ENCODE measurements at places on chromosomes 6 and 20.

DNA sequence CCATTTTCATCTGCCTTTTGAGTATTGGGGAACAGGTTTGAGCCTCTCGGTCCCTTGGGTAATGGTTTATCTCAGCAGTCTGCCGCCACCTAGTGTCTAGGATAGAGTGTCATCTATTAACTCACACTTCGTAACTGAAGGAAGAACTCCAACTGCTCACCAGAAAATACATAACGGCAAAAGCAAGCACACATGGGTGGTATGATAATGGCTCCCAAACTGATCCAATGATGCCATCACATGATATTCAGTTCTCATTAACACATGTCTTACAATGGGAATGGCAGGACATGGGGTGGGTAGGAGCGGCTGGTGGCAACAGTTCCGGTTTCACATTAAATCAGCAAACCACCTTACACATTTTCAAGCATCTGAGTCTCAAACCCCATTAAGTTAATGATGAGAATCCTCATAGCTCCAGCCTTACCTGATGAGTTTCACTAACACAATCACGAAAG is 110.7 kb upstream of the PHACTR1 start:
- DNase-seq = peak; percentile 57

DNA sequence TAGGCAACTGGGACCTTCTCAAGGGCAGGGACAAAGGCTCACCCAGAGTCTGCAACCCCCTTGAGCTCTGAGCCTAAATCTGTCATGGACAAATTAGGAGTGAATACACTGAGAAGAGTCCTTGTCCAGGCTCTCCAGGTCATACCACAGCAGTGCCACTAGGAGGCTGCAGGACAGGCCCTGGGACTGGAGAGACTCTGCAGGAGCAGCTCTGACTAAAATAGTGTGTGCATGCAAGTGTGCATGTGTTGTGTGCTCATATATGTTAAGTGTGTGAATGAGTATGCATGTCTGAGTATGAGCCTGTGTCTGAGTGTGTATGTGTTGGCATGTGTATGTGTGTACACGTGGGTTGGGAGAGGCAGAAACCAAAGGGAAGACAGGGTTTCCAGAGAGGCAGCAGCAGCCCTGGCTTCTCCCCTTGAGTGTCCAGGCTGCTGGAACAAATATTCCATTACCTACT is 27.1 kb downstream of the MRPL14 start:
- DNase-seq = peak; percentile 47

DNA sequence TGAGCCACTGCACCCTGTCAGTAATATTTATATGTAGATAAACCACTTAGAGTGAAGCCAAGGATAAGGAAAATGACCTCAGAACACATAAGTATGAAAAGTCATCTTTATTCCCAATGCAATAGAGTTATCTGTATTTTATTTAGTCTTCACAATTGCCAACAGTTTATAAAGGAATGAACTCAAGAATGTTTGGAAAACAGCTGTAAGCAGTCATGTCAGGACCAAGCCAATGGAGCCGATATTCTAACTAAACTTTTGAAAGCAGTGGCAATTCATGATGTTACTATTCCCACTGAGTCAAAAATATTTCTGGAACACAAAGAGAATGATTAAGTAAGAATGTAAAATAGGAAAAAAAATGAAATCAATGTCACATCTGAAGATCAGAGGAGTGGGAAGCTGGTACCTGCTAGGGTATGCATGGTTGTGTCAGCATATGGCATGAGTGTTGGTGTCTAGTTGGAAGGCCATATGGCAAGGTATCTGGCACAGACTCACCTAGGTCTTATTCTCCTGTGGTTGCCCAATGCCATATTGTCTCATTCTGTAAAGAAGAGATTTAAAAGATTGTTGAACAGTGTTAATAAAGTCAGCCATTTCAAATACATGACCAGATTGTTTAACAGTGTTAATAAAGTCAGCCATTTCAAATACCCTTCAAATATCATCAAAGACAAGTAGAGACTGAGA is 118.2 kb downstream of the ADAT2 start:
- DNase-seq = no peak

- no peak for DNase-seq
These were observed 26.3 kb downstream of the RALGAPB start for GRCh38 chr20:38498909-38499308.

- DNase-seq = no peak
These were observed 120.1 kb upstream of the SHLD1 start for GRCh38 chr20:5630071-5630470.

- no peak for DNase-seq
These were observed 92.9 kb downstream of the FYN start for GRCh38 chr6:111780393-111780792.

- no peak for DNase-seq
These were observed 21.9 kb upstream of the ZSCAN9 start for GRCh38 chr6:28203201-28203600.

GRCh38 chr20:56438284-56438683 is 26.2 kb downstream of the CASS4 start:
- no peak for DNase-seq

GRCh38 chr6:158042245-158042798 is 60.7 kb downstream of the SYNJ2 start:
- peak; percentile 89 for DNase-seq

DNA sequence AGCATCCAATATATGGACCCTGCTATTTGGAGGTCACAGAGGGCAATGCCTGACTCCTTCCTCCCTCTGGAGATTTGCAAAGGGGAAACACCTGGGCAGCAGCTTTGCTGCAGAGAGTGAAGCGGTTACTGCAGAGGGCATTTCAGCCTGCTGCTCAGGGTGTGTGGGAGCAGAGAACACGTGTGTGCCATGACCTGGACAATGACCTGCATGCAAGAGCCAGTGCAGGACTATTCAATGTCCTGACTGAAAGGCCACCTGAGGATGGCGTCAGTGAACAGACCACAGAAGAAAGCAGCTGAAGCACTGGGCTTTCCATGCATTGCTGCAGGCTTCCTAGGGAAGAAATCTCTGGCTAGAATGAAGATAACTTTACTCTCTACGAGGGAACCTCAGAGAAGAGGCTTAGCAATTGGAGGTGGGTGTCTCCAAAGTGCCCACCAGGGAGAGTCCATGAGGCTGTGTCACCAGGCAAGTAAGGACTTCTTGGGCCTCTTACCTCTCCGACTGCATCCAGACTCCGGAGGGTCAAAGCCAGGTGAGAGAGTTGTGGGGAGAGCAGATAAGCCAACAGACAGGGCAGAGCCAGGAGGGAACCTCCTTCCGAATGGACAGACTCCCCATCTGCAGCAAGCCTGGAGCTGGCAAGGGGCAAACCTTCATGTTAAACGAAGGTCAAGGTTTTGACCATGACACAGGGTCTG is 52.9 kb upstream of the PMEPA1 start:
- DNase-seq = no peak

GRCh38 chr20:62505337-62506045 is 29.7 kb upstream of the GATA5 start:
- DNase-seq = no peak

DNA sequence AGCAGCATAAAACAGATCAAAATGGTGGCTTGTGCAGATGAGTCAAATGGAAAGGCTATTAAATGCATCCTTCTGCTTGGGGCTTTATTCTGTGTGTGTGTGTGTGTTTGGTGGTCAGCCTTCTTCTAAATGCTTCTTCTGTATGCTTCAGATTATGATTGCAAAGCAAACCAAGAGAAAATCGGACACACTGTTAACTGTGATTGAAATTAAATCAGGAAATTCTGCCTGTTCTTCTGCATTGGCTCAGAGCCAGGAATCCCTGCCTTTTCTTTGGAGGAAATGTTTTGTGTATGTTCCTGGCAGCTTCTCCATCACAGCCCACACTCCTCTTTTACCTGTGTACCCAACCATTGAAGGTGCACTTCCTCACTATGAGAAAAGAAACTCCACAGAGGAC is 22.3 kb upstream of the PDE10A start:
- no peak for DNase-seq

DNA sequence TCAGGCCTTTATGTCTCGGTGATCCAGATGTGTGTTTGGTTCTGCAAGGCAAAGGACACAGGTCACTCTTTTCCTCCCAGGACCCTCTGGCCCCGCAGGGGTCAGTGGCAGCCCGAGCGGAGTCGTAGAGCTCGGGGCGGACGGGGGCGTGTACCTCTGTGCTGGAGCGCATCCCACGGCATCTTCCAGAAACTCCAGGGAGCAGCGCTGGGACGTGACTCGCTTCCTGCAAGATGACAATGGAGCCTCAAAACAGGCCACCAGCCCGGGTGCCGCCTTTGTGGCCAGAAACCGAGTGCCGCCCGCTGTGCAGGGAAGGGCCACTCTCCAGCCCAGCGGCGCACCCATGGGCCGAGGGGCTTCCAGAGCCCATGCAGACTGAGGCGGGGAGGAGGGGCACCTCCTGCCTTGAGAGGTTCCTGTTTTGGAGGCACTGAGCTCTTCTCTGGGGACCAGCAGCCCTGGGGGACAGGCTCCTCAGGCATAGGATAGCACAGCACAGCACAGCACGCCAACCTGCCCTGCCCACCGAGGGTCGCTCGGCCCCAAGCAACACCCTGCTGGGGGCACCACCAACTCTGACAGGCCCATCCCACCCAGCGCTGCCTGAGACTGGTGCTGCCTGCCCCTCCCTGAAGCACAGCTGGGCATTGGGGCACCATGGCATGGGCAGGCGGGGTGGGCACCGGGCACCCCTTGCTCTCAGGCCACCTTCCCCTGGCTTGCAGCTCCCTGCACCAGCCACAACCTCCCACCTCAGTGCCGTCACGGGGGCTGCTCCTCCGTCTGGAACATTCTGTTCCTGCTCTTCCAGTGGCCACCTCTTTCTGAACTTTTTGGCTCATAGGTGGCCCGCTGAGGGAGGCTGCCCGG is 9.7 kb downstream of the RPS21 start:
- DNase-seq = no peak

GRCh38 chr6:82385102-82385501 is 21.5 kb downstream of the TPBG start:
- DNase-seq = no peak

DNA sequence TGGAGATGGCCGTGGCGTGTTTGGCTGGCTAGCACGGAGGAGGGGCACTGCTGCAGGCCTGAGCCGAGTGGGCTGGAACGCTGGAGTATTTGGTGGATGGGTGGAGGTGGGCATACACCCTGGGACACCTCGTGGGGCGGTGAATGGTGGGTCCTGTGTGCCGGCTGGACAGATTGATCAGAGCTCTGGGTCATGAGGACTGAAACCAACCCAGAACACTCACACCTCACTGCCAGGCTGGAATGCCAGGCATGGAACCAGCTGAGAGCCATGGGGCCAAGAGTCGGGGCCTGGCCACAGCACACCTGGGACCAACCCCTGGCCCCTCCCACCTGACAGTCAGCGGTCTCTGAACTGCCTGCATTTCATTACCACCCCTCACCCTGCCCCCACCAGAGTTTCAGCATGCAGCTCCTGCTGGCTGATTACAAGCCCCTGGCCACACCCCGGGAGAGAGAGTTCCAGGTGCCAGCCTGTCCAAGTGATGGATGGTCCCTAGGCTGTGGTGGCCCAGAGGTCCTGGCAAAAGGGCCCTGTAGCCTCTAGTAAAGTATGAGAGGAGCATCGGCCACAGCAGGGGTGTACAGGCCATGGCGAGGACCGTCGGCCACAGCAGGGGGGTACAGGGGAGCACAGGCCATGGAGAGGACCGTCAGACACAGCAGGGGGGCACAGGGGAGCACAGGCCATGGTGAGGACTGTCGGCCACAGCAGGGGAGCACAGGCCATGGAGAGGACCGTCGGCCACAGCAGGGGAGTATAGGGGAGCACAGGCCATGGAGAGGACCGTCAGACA is 3.3 kb downstream of the NPBWR2 start:
- no peak for DNase-seq

DNA sequence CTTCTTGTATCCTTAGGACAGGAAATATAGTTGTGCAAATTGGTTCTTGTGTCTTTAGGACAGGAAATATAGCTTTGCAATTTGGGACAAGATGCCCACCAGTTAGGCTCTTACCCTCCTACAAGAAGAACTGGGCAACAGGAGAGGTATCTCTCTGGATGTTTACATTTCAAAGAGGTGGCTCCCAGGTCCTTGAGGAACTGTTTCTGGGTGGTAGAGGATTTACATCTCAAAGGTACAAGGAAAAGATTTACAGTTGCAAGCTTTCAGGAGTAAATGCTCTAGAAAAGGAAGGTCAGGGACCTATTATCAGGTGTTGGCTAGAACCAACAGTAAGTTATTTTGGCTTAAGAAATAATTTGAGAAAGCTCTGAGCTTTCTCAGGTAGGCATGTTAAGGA is 19.2 kb downstream of the RNF182 start:
- DNase-seq = no peak

DNA sequence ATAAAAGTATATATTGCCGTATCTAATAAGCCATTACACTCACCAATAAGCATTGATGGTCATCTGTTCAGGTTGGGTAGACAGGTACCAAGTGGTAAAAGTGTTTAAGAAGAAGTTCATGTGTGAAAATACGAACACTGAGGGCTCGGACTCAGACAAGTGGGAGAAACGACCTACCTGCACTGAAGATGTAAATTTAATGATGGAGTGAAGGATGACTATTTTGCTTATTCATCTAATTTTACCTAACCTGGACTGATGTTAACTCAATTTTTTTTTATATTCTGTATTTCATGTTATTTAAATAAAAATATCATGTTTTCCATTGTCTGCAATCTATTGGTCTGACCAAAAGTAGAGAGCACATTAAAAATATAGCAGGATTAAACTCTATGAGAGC is 469.1 kb upstream of the BTBD3 start:
- no peak for DNase-seq

GRCh38 chr20:58980711-58981627 is at the start of gene NELFCD:
TSS of gene NELFCD (plus strand) at chr20:58981256. CDS start at chr20:58981310, 54 bp downstream.
- DNase-seq = peak; percentile 100

DNA sequence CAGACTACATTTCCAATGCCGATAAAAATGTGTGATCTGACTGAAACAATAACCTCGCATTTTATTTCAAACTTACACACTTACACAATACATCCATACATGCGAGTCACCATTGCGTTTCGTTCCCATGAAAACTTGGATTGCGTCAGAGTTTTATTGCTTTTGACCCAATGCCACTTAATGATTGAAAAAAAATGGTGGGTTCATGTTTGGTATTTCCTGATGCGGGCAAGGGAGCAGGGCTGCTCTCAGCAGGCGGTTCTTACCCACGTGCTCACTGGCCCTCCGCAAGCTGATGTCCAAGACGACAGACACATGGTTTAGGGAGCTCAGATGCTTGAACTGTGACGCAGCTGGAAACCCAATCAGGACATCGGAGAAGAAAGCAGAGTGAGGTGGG is 281.0 kb upstream of the SULF2 start:
- DNase-seq = no peak

- no peak for DNase-seq
These were observed 122.0 kb upstream of the KCNK16 start for GRCh38 chr6:39444479-39445019.

GRCh38 chr6:163414946-163415619 is 565 bp downstream of the QKI start:
- DNase-seq = peak; percentile 82

Data from SK-N-SH (cell line).